ENCODE measurements at places on chromosomes 7 and 10.

DNA sequence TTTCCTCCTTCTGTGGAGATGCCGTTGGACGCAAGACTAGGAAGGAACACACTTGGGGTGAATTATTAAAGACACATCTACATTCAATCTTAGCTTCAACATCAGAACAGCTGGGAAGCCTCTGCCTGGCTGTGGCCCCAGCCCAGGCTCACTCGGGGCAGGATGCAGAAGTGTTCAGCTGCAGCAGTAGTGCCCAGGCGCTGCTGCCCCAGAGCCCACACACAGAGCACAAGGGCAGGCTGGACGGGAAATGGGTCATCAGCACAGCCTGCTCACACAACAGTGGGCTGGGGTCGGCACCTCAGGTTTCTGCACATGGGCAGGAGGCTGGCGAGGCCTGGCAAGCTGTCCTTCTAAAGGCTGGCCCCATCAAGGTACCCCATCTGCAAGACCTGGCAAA is 42.5 kb downstream of the NOD1 start:
- no peak for DNase-seq

DNA sequence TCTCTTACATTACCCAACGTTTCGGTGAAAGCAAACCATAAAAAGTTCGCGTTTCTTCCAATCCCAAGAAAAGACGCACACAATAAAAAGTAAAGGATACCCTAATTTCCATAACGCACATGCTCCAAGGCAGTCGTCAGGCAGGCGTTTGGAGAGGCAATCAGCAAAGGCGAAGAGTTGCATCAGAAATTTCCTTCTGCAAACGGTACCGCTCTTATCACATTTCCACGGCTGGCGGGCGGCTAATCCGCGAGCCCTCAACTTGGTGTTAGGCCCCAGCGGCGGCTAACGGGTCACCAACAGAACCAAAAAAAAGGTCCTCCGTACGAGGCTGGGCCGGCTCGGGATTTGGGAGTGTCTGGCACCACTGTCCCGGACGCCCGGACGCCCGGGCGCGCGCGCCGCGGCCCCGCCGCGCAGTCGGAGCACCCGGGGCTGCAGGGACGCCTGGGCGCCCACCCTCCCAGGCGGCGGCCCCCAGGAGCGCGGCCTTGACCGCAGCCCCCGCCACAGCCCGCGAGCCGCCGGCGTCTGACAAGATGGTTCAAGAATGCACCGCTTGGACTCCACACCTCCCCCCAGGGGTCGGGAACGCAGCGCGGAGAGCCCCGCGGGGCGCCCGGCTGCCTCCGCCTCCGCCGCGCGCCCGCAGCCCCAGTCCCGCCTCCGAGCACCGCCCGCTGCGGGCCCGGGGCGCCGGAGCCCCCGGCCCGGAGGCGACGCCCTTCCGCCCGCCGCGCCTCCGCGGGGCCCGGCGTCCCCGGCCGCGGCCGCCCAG is 9.8 kb upstream of the GRB10 start:
- no peak for DNase-seq

DNA sequence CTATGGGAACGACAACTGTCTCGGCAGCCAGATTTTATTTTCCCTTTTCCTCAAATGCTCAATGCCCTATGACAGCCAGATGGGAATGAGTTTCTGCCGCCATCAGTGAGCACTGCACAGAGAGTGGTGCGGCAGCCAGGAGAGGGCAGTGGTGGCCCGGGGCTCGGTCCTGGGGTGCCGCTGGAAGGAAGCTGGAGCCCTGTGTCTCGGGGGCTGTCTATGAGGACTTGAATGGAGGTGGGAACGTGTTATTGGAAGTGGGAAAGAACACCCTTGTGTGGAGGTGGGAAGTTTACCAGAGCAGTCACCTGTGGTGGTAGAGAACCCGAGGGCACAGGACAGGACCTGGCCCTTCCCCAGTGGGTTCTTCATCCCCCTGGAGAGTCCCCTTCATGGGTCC is 35.8 kb downstream of the JAKMIP3 start:
- no peak for DNase-seq

DNA sequence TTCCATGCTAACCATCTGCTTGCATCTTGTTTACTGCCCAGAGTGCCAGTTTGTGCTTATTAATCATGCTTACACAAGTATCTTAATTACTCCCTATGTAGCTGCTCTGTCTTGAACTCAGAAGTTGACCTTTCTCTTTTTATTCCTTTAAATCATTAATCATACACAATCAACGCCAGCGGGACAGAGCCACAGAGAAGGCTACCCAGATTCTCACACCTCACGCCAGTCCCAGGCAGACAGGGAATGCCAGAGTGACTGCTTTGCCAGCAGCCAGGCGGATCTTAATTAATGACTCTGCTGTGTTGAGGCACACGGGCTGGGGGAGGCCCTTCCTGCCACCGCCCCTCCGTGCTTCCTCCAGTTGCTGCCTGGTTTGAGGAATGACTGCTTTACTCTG is 229.4 kb downstream of the LRMDA start:
- no peak for DNase-seq

All from GM04503 (cell line).